ENCODE measurements at places on chromosomes 5 and 9.

DNA sequence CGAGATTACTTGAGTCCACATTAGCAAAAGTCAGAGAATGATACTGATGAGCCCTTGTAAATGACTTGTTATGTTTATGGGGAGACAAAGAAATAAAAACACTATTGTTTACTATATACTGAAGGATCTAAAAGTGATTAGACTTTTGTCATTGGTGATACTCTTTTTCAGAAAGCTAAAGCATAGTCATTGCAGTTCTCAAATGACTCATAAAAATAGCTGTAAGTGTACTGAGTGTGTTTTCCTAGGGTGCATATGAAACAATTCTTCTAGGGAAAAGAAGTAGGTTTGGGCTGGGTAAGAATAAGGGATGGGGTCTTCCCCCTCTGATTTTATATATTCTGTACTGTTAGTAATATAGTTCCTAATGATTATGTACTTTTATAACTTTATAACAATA lies 32.6 kb downstream of the WDR36 start:
- no peak for DNase-seq

GRCh38 chr9:110114859-110115201 lies 93.1 kb downstream of the C9orf152 start:
- DNase-seq: no peak

- no peak for DNase-seq
These were observed 110.3 kb upstream of the IQGAP2 start for GRCh38 chr5:76292620-76293322.

DNA sequence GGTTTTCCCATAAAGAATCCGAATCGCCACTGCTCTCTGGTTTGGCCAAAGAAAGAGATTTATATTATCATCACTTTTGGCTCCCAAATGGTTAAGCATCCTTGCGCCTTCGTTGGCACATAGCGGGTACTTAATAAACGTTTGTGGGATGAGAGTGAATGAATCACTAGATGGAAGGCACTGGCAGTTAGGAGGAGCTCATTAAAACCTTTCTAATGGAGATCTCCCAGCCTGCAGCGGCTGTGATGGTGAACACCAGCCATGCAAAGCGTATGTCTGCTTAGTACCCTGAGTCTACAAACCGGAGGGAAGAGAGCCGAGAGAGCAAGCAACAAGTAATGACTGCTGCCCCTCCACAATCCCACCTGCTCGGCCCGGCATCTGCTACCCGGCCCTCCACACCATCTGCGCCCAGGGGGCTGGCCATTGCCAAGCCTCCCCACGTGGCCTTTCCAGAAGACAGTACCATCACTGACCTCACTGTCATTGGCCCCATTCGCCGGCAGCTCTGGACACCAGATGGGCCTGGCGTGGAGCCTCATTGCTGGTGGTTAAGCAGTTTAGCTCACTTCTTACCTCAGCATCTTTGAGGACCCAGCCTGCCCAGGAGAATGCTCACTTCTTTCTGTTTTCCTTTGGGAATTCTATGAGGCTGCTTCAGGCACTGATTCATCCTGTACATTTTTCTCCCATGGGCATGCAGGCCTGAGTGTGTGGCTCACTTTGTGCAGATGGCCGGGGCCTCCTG lies 39.3 kb upstream of the ANKRD33B start:
- DNase-seq: no peak

DNA sequence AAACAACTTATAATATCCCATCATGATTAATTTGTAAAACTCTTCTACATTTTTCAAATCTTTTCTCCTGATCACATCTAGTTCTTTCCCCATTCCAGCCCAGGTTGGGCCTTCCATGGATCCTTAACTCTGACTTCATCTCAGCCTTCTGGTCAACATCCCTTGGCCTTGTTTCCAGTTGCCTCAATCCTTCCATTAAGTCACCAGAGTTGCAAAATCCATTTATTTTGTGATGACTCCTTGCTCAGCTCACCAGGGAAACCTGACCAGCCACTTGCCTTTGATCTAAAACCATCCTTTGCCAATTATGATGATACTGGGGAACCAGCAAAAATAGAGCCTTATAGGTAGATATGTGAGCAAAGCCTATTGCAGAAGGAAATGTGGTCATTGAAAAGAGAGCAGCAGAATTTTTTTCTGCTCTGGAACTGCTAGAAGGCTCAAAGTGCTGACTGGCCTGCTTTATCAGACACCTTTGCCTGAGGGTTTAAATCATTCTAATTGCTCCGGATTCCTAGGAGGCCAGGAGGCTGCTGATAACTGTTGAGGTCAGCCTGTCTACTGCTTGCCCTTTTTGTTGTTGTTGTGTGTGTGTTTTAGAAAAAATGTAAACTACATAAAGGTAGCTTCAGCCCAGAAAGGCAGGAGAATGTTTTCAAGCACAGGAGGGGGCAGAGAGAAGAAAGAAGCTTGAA lies 512.2 kb upstream of the GRIA1 start:
- no peak for DNase-seq

DNA sequence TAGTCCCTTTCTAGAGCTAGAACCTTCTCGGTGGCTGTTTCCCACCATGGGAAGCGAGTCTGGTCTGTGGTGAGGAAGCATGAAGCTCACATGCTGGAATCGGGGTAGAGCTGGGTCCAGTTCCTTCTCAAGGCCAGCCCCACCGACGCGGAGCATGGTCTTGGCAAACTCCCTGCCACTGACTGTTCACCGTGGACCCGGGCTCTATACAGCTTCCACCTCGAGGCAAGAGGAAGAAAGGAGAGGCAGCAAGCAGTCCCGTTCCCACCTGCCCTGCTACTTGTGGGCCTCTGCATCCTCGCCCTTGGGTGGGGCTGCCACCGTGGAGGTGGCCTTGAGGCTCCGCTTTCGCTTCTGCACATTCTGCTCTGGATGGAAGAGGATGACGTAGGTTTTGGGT lies 13.7 kb downstream of the GRM6 start:
- DNase-seq: no peak

DNA sequence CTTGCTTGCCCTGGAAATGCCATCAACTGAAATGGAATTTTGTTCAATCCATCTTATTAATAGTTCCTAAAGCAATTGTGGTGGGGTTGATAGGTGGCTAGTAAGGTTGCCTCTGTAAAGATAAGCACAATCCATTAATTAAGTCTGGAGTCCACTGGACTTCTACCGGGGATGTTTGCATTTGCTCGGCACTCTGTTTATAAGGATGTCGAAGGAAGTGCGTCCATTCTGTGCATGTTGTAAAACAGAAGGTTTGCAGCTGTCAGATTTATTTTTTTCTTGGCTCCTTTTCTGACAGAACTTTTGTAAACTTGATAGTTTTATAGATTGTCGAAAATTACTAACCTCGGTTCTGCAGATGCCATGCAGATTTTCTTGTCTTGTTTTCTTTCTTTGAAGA lies 12.8 kb upstream of the TNFAIP8 start:
- no peak for DNase-seq
